Body of pancreas (tissue), 4 donors: ENCODE measurements at places on chromosomes 3 and 15.

DNA sequence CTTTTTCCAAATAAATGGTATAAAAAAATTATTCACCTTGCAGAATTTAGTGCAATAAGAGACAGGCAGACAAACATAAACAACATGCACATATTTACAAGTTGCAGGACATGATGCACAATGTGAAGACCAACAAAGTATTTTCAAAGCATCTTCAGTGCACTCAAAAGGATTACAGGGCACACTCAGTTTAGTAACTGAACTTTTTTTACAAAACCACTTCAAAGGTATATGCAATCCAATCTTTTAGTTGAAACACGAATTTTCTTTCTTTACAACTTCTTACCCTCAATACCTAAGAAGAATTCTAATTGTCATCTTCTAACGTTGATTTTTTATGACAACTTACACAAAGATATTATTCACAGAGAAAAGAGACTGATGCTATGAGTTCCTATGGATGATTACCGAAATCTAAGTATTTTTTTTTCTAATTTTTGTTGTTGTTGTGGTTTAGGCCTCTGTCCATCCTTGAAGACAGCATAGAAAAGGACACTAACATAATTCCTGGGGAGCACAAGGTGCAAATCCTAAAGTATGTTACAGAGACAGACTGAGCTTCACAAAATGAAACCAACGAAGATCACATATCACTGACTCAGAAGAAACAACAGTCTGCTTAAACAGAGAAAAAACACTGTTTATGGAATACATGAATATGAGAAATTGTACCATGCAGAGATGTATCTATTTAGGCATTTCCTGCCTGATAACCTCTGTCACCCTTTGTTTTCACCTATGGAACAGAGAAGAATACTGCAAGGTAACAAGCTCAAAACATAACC, 50.3 kb downstream of the ZMAT3 start:
- no peaks in the 10 kb centered on the region for H3K36me3 ChIP-seq
- no peak overlapping the region for H3K4me3 ChIP-seq
- H3K27ac ChIP-seq, result no peak overlapping the region

GRCh38 chr3:52782412-52783210, 5.2 kb downstream of the ITIH1 start:
- no peaks in the 10 kb centered on the region for H3K4me1 ChIP-seq
- no peaks in the 10 kb centered on the region for H3K27me3 ChIP-seq
- DNase-seq, result peak; percentile 0
- no peak overlapping the region for H3K4me3 ChIP-seq
- no peaks in the 10 kb centered on the region for H3K36me3 ChIP-seq
- H3K27ac ChIP-seq, result no peak overlapping the region

DNA sequence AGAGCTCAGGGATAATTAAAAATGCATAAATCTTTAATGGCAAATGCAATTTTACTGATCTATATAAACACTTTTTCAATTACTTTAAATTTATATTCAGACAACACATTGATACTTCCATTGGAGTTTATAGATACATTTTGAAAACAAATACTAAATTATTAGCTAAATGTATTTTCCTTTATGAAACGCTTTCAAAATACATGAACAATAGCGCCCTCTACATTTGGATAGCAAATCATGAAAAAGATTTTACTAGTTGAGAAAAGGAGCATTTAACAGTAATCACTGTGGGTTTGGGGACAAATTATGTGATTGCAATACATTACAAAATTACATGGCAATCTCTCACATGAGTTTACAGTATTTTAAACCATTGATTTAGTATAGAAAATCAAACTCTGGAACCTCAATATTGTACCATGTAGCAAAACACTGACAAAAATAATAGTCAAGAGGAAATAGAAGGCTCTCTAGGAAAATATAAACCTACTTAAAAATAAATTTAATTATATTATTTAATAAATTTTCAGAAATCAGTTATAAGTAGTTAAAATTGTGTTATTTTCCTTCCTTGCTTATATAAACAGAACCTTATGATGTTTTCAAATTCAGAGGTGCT, 207.9 kb downstream of the ZIC1 start:
- H3K4me1 ChIP-seq, result no peaks in the 10 kb centered on the region
- DNase-seq, result no peak
- no peak overlapping the region for H3K27ac ChIP-seq

GRCh38 chr3:122563717-122564025, 429 bp downstream of the PARP9 start:
- H3K27me3 ChIP-seq, result no peaks in the 10 kb centered on the region
- H3K27ac ChIP-seq, result peak overlapping the region; percentile 96
- H3K4me3 ChIP-seq, result peak overlapping the region; percentile 18

DNA sequence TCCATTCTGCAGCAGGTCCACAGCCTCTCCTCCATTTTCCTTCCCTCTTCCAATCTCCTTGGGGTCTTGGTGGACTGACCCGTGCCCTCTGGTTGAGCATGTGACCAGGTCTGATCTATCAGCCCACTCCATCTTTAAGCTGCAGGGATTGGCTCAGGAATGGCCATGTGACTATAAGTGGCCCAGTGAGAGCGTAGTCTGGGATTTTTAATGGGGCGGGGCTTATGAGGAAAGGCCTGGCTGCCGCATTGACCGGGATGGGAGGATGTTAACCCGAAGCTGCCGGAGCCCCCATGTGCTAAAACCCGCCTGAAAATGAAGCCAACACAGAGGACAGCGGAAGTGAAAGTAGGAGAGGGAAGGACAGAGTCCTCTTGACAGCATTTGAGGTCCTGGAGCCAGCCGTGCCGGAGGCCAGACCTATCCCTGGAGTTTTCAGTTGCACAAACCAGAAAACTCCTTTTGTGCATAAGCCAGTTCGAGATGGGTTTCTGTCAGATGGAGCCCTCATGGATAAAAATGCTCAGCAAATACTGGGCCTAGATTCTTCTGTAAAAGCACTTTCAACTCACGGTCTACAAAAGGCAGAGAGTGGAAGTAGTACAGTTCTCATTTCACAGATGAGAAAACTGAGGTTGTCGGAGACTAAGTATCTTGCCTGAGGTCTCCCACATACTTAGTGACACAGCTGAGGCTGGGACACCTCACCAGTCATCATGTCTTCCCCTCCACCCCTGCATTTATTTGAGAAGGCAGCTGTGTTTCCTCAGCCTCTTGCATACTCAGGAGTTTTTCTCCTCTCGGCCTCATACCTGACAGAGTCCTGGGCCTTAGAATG, 61.9 kb downstream of the ATP2B2 start:
- H3K27ac ChIP-seq, result no peak overlapping the region
- H3K4me1 ChIP-seq, result no peaks in the 10 kb centered on the region
- DNase-seq, result no peak
- H3K4me3 ChIP-seq, result no peak overlapping the region
- H3K36me3 ChIP-seq, result no peaks in the 10 kb centered on the region

DNA sequence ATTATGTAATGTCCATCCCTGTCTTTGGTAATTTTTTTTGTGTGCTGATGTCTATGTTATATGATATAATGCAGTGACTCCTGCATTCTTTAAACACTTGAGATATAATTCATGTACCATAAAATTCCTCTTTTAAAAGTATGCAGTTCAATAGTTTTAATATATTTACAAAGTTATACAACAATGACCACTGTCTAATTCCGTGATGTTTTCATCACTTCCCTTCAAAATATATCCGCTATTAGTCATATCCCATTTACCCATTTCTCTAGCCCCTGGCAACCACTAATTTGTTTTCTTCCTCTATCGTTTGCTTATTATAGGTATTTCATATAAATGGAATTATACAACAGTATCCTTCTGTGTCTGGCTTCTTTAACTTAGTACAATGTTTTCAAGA, 64.9 kb upstream of the SUCLG2 start:
- no peaks in the 10 kb centered on the region for H3K4me1 ChIP-seq
- H3K36me3 ChIP-seq, result no peaks in the 10 kb centered on the region
- no peak overlapping the region for H3K27ac ChIP-seq
- no peak overlapping the region for H3K4me3 ChIP-seq
- no peak for DNase-seq

- no peak overlapping the region for H3K4me3 ChIP-seq
- H3K27me3 ChIP-seq, result no peaks in the 10 kb centered on the region
- peak; percentile 68 for DNase-seq
- no peaks in the 10 kb centered on the region for H3K36me3 ChIP-seq
These were observed 412.9 kb downstream of the TIGIT start for GRCh38 chr3:114706591-114707232.

GRCh38 chr3:54710954-54711353, 216.9 kb downstream of the LRTM1 start:
- H3K27me3 ChIP-seq, result no peaks in the 10 kb centered on the region
- no peaks in the 10 kb centered on the region for H3K36me3 ChIP-seq
- no peak overlapping the region for H3K27ac ChIP-seq
- no peak for DNase-seq

DNA sequence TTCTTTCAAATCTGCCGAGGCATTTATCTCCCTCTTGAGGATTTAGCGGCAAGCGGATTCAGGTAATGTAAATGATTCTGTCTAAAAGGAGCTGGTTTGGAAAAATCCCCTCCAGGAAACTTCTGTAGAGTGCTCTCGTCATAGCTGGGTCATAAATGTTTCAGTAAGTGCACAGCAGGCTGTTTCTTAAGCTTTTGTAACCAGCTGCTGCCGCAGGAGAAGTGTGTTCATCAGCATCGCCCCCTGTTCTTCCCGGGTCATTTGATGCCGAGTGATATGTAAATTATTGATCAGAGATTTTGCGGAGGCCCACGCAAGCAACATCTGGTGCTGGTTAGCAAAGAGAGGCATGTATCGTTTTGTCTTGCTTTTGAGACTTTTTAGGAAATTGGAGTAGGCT, 53.1 kb downstream of the DNASE1L3 start:
- no peak overlapping the region for H3K27ac ChIP-seq
- H3K27me3 ChIP-seq, result no peaks in the 10 kb centered on the region
- no peak overlapping the region for H3K4me3 ChIP-seq
- DNase-seq, result no peak
- H3K36me3 ChIP-seq, result peaks cover 20% of the 10 kb centered on the region
